ENCODE measurements at places on chromosomes 4 and X. TPM values are rescaled to one million over a fixed set of nuclear protein-coding genes. Genes with fewer than 3 reads are reported as not detected.

The STARD8 gene
- polyA plus RNA-seq = 21.0 TPM

The CXorf49 gene
- polyA plus RNA-seq = not detected

The P2RY8 gene
- 1.5 TPM for polyA plus RNA-seq

The LNX1 gene
- 14.4 TPM for polyA plus RNA-seq

The KLHL2 gene
- polyA plus RNA-seq = 24.6 TPM

DNA sequence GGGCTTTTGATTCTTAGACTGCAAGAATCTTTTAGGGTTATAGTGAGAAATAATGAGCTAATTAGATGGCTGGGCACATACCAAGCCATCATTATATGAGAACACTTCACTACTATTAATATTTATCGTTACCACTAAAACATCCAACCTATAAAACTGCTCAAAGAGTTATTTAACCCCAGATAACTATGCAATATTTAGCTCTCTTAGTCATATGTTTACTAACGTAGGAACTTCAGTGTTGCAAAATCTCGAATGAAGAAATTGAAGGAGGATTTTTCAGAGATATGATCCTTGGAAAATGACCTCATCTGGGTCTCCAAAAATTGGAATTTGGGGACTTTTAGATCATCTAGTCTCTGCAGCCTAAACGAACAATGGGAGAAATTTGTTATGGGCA is 265.0 kb upstream of the RPS6KA3 start:
- DNase-seq = no peak

DNA sequence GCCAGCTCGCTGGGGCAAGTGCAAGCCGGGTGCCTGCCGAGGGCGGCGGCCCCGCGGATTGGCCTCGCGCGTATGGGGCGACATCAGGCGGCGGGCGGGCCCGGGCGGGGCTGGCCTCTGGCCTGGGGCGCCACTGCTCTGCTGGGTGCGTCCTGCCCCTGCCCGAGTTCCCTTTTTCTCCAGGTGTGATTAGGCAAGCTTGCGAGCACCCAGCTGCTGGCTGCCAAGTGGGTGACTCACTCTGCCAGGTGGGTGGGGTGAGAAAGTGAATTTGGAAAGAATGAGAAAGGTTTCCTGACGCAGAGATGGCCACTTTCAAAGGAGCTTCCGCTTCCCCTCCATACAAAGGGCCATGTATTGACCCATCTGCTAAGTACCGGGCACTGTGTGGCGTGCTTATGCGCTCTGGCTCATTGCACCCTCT is 32.5 kb downstream of the FGFBP1 start:
- DNase-seq = no peak

DNA sequence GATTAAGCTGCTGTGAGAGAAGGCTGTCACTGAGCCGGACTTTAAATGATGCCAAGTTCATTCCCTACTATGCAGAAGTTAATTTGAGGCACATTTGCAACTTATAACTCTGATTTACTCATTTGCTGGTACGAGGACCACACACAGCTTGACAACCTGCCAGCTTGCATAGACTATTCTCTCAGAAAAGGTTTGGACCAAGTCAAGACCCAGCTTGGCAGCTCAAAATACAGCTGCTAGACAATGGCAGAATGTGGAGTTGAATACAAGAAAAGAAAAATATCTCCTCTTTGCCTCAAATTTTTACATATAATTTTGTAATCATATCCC is 338.9 kb downstream of the DHX15 start:
- DNase-seq = no peak
